Brain (organoid and tissue), 16 donors: ENCODE measurements at places on chromosomes 6 and 20.
A peak's percentile ranks its signal among the peaks of the same experiment; 100 is the strongest.

- DNase-seq, result no peak
Observed at GRCh38 chr6:168264593-168265335, 54.8 kb downstream of the DACT2 start.

- no peak for DNase-seq
Observed at GRCh38 chr6:17318435-17319165, 37.4 kb downstream of the RBM24 start.

GRCh38 chr6:802701-803100 is 109.8 kb upstream of the EXOC2 start:
- no peak for DNase-seq

DNA sequence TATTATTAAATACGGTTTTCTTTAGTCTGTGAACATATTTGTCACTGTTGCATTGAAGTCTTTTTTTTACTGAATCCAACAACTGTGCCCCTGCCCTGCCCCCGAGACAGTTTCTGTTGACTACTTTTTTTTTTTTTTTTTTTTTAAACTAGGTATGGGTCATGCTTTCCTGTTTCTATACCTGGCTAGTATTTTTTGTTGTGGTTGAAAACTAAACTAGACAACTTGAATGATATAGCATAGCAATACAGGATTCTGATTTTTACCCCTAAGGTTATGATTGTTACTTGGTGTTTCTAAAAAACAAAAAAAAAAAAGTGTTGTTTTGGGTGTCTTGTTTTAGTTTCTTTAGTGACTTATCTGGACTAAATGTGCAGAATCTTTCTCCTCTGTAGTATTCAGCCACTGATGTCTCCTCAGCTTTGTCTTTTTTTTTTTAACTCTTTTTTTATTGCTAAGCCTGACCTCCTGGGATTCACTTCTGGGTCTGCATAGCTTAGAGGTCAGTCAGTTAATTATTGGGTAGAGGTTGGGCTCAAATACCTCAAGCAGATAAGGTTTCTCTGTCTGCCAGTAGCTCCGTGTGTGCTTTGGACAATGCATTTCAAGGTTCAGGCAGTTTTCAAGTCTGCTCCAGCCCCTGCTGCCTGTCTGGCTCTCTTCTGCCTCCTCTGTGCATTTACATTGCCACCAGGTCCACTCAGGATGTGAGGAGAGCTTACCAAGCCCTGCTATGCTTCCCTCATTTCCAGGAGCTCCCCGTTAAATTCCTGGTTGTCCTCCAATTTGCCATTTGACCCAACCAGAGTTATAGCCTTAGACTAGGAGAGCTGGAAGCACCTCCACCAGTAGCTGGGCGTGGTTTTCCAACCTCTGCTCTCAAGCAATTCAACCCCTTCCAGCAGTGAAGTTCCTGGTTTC is 91.4 kb downstream of the SYNDIG1 start:
- DNase-seq, result no peak

DNA sequence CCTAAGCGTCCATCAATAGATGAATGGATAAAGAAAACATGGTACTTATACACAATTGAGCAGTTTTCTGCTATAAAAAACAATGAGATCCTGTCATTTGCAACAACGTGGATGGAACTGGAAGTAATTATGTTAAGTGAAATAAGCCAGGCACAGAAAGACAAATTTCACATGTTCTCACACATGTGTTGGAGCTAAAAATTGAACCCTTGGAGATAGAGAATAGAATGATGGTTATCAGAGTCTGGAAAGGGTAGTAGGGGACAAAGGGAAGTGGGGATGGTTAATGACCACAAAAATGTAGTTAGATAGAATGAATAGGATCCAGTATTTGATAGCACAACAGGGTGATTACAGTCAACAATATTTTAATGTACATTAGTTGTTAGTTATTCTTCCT is 1033.5 kb downstream of the HACE1 start:
- no peak for DNase-seq

DNA sequence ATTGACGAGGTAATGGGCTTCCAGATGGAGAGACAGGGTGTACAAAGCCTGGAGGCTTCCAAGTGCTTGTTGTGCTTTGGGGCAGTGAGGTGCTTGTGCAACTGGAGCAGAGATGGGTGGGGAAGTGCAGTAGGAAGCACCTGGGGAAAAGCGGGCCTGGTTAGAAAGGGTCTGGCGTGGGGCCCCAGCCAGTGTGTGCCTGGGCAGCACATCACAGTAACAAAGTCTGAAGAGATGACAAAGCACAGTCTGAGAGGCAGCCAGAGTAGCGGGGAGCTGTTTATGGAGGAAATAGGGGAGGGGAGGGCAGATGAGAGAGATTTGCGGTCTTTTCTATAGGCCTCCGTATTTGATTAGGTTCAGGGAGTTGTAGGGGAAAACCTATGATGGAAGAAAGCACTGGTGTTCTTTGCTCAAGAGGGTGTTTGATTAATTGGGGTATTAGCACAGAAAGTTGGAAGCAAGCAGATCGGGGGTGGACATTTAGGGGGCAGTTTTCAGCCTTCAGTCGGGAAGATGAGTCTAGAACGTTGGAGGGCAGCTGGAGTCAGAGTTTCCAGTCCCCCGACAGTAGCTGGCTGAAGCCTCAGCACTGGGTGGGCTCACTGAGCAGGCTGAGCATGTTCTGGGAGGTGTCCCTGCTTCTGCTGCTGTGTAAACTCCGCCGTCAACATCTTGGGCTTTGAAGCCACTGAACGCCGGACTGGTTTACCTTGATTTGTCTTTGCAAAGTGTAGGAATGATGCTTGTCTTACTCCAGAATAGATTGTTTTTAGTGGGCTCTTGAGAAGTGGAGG is 15.5 kb upstream of the MROH8 start:
- no peak for DNase-seq

GRCh38 chr6:170181338-170181690 is 109.6 kb downstream of the DLL1 start:
- no peak for DNase-seq

GRCh38 chr20:54474046-54474445 is 1.3 kb upstream of the DOK5 start:
- DNase-seq, result no peak

DNA sequence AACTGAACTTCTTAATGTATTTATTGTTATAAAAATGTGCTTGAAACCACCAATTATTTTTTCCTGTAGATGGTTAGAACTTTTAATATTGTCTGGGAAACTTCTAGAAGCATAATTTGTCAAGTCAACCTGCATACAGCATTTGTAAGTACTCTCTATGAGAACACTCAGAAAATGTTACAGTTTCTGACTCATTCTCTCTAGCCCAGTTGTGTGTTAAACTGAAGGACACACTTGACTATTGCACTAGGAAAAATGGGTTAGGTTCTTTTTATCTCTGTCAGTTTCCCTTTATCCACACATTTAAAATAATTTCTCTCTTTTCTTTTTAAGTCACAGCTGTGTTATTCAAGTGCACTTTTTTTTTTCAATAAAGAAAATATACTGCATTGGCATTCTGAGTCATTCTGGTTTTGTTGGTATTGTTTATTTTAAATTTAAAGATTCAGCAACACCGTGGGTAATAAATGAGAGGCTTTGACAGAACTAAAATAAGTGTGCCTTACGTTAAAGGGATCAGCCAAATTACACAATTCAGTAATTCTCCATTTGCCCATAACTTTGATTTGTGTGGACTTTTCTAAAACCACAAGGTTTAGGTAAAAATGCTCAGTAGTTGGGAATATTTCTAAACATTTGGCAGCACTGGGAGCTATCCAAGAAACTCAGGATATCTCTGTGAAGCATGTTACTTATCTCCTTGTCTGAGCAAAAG is 50.7 kb downstream of the OPN5 start:
- no peak for DNase-seq

- peak; percentile 71 for DNase-seq
Observed at GRCh38 chr6:35161266-35161665, 20.1 kb upstream of the TCP11 start.

- no peak for DNase-seq
Observed at GRCh38 chr6:160532315-160532714, 131.8 kb downstream of the LPA start.

GRCh38 chr6:127497410-127497809 is 21.7 kb downstream of the MTCL3 start:
- DNase-seq, result no peak

DNA sequence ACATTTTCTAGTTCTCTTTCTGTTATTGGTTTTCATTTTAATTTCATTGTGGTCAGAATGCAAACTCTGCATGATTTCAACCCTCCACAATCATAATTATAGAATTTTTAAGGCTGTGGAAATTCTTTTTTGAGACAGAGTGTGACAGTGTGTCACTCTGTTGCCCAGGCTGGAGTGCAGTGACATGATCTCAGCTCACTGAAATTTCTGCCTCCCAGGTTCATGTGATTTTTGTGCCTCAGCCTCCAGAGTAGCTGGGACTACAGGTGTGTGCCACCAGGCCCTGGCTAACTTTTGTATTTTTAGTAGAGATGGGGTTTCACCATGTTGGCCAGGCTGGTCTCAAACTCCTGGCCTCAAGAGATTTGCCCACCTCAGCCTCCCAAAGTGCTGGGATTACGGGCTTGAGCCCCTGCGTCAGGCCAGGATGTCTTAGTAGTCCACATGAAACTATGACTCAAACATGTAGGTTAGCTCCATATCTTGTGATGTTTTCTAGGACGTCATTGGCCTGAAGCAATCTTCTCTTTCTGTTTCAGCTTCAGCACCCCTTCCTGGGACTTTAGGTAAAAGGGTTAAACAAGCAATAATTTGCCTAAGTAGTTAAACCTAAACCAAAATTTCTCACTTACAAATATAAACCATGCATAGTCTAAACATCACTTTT is 47.4 kb upstream of the SAMD3 start:
- DNase-seq, result no peak

- no peak for DNase-seq
Observed at GRCh38 chr6:2222275-2222842, 23.0 kb downstream of the GMDS start.

DNA sequence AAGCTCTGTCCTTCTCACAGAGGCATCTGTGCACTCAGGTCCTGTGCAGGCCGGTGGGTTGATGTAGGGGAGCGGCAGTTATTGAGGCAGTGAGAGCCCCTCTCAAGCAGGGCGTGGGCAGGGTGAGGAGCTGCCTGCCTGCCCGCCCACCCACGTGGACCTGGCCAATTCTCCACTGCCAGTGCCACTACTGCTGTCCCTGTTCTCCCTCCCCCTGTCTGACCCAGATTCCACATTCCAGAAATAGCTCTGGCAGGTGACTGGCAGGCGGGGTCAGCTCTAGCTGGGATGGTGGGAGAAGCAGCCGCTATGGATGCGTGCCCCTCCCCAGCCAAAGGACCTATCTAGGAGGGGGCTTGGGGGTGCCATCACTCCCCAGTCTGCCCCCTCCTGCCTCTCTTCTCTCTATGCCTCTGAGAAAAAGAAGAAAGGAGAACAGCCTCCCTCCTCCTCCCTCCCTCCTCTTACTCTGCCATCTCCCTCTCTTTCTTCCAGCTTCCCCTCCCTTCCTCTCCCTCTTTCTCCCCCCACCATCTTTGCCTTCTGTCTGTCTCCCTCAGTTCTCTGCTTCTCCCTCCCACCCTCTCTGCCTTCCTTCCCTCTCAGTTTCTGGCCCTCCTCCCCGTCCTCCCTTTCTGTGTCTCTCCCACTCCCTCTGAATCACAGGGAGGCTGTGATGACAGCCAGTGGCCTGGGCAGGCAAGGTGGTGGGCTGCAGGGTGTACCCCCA is 86.5 kb upstream of the MYL9 start:
- peak; percentile 90 for DNase-seq

DNA sequence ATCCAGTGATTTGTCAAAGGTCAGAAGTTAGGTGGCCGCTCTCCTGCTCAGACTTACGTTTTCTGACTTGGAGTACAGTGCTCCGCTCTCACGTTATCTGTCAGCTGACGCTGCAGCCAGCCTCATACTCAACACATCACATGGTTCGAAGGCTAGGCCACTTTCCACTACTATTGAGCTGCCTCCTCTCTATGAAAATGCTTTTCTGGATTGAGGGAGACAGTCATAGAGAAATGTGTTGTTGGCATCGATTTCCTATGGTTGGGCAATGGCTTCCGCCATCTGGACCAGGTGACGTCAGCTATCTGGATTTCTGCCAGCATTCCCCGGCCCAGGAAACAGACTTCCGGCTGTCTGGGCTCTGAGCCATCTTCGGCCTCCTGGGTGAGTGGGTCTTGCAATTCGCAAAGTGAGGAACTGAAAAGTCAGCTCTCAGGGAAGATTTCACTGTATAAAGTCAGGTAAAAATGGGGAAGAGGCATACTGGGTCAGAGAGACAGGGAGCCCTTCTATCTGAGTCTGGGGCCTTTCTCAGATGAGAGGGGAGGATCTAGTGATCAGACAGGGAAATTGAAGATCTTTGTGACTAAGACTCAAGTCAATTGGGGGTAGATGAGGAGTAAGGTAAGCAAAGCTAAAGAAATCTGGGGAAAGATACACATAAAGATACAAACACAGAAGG is 37.5 kb upstream of the IER3 start:
- DNase-seq, result peak; percentile 98

DNA sequence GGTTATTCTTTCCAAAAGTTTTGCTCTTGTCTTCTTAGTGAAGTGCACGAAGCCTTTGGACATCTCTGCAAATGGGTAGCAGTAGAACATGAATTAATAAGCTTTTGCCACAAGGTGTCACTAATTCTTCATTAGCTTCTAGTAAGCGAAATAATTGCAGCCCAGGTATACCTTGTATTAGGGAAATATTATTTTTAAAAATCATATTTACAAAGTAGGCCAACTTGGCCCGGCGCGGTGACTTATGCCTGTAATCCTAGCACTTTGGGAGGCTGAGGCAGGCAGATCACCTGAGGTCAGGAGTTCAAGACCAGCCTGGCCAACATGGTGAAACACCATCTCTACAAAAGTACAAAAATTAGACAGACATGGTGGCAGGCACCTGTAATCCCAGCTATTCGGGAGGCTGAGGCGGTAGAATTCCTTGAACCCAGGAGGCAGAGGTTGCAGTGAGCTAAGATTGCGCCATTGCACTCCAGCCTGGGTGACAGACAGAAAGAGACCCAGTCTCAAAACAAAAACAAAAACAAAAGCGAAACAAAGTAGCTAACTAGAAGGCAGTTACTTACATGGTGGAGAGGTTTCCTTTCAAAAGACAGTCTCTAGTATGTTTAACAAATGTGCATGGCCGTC is 8.8 kb upstream of the RSPH3 start:
- peak; percentile 59 for DNase-seq

GRCh38 chr20:7366189-7366588 is 574.1 kb downstream of the HAO1 start:
- DNase-seq, result no peak

DNA sequence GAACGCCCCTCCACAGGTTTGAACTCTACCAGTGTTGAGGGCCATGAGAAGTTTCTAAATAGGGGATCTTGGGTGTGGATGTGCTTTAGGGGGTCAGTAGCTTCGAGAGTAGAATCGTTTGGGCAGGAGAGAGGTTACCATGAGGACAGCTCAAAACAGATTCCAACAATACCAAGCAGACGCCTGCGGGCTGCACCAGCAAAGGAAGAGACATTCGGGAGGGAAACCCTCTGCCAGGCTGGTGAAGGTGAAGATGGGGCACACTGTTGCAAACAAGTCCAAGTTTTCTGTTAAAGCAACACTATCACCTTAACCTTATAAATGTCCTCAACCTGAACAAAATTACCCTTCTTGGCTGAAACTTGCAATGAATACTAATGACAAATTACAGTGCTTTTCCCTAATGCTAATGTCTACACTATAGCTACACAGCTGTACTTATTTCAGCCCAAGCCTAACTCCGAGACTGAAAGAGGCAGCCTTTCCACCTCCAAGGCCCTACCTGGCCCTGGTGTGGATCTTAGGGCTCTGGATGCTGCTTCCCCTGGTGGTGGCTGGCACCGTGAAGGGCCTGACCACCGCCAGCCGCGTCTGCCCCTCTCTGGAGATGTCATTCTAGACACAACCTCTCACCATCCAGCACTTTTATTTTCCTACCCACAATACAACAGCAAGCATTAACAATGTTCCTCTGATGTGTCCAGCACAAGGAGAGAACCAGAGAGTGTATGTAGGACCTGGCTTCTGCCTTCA is 80.1 kb downstream of the DLL1 start:
- DNase-seq, result no peak
